ENCODE measurements at places on chromosomes 6 and 20. TPM values are rescaled to one million over a fixed set of nuclear protein-coding genes. Genes with fewer than 3 reads are reported as not detected.

The SAPCD1 gene
- total RNA-seq = 9.4 TPM

The RAB44 gene
- total RNA-seq = 0.05 TPM

The ZNF311 gene
- 0.48 TPM for total RNA-seq

- DNase-seq = no peak
These were observed 89.1 kb downstream of the AFG1L start for GRCh38 chr6:108383981-108384380.

- no peak for DNase-seq
These were observed 199.0 kb downstream of the SAMD5 start for GRCh38 chr6:147707524-147707923.
